Naive thymus-derived CD8-positive, alpha-beta T cell (primary cell): ENCODE measurements at places on chromosomes 4 and X.

GRCh38 chrX:156004740-156005139 lies 7.2 kb downstream of the IL9R start:
- DNase-seq, result no peak

DNA sequence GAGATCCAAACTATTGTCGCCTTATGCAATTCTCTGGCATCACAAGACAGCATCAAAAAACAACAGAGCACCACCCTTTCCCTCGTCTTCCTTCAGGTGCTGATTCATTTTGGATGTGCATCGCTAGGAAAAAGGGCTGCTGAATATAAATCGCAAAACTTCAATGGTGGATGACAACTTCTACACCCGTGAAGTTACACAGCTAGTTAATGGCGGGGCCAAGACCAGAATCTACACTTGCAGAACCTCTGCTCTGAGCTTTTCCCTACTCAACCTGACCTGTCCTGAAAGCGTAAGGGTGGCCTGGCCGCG lies 674 bp downstream of the GNPDA2 start:
- no peak for DNase-seq

DNA sequence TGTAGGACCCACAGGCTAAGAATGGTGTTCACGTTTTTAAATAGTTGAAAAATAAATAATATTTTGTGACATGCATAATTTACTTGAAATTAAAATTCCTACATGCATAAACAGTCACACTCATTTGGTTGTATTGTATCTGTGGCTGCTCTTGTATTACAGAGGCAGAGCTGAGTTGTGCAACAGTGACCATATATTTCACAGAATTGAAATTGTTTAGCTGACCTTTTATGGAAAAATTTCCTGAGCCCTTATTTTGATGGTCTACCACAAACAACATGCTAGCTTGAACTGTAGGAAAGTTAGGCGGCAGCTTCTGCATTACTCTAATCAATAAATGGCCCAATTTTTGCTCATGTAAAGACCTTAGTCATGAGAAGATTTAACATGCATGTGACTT lies 633.4 kb upstream of the AADAT start:
- DNase-seq, result no peak

GRCh38 chrX:145844886-145845285 lies 27.3 kb downstream of the SLITRK2 start:
- no peak for DNase-seq

DNA sequence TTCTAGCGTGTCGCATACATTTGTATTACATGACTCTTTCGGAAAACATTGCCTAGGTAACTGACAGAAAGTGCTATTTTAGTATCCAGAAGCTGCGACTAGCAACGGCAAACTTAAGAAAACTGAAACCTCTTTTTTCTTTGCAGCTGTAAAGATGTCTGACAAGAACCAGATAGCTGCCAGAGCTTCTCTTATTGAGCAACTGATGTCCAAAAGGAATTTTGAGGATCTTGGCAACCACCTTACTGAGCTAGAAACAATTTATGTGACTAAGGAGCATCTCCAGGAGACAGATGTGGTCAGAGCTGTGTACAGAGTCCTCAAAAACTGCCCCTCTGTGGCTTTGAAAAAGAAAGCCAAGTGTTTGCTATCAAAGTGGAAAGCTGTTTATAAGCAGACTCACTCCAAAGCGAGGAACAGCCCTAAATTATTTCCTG lies 9.4 kb downstream of the TCEANC start:
- no peak for DNase-seq

GRCh38 chr4:48388525-48389154 lies 47.3 kb downstream of the SLAIN2 start:
- DNase-seq, result no peak

- DNase-seq, result no peak
Measured at GRCh38 chr4:725391-726234, 20.0 kb downstream of the PCGF3 start.

DNA sequence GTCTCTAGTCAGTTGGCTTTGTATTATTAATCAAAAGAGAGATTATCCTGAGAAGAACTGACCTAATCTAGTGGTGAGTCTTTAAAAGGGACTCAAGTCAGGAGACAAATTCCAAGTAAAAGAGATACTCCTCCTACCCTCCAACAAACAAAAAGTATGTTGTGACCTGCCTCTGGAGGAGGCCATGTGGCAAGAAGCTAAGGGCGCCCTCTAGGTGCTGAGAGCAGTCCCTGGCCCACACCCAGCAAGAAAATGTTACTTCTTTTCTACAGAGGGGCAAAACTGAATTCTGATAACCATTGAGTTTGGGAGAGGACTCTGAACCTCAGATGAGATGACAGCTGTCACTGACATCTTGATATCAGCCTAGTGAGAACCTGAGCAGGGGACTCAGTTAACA lies 953.6 kb upstream of the AGA start:
- no peak for DNase-seq

DNA sequence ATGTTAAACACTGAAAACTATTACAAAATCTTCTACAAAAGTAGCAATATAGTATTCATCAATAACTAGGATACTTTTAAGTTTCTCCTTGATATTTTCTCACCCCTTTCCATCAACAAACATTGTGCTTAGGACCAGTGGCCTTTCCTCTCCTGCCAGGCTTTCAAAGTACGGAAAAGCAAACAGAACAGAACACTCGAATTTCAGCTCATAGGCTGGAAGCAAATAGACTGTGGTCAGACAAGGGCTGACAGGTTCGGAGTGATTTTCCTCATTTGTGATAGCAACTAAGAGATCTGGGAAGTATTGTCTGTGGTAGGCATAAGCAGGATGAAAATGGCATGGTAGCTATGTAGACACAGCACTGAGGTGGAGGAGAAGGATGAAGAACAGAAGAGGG lies 68.6 kb upstream of the SORBS2 start:
- DNase-seq, result no peak

GRCh38 chrX:20265726-20266681 lies 705 bp downstream of the RPS6KA3 start:
- DNase-seq, result peak; percentile 30

GRCh38 chr4:9946170-9946569 lies 75.1 kb downstream of the SLC2A9 start:
- no peak for DNase-seq

- DNase-seq, result no peak
Measured at GRCh38 chr4:173181848-173182247, 13.2 kb downstream of the GALNT7 start.

DNA sequence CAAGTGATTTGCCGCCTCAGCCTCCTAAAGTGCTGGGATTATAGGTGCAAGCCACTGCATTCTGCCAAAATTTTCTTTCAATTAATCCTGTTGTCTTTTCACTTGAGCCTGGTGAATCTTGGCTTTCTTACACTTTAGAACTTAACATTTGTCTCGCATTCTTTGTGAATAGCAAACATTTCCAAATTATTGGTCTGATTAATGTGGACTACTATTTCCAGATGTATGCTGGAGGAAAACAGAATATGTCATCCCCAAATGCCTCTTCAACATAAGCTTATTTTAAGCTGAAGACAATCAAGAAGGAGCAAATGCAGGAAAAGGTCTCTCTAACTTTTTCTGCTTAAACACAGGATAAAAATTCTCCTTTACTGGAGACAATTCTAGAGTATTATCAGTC lies 233.4 kb downstream of the PPP4R3C start:
- DNase-seq, result no peak

DNA sequence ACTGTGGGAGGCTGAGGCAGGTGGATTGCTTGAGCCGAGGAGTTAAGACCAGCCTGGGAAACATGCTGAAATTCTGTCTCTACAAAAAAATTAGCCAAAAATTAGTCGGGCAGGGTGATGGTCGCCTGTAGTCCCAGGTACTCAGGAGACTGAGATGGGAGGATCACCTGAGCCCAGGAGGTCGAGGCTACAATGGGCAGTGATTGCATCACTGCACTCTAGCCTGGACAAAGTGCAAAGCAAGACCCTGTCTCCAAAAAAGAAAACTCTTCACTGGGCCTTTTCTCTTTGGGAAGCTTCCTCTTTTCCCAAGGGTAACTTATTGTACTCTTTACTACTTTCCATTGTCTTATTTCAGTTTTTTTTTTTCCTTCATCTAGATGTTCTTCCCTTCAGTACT lies 88.9 kb downstream of the UBE2K start:
- DNase-seq, result no peak

DNA sequence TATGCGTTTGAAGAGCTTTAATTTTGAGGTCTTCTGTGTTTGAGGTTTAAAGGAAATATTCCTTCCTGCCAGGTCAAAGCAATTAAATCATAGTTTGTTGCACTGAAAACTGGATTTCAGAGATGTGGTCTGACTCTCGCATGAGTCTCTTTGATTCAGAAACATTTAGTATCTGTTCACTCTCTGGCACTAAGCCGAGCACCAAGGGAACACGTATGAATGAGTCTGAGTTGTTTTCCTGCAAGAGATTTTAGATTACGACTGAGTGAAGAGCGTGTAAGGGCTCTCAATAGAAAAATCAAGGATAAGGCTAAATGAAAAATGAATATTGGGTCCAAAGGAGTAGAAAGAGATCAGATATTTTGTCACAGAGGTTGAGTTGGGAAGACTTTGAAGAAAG lies 875.4 kb upstream of the PRKX start:
- DNase-seq, result no peak

- no peak for DNase-seq
Measured at GRCh38 chr4:84515075-84515474, 16.0 kb upstream of the NKX6-1 start.

- no peak for DNase-seq
Measured at GRCh38 chrX:111728096-111728495, 47.1 kb downstream of the ALG13 start.

- DNase-seq, result no peak
Measured at GRCh38 chr4:98951710-98952109, 22.8 kb upstream of the EIF4E start.

- no peak for DNase-seq
Measured at GRCh38 chr4:108690738-108691137, 40.3 kb downstream of the OSTC start.
